ENCODE measurements at places on chromosomes 4 and X.

DNA sequence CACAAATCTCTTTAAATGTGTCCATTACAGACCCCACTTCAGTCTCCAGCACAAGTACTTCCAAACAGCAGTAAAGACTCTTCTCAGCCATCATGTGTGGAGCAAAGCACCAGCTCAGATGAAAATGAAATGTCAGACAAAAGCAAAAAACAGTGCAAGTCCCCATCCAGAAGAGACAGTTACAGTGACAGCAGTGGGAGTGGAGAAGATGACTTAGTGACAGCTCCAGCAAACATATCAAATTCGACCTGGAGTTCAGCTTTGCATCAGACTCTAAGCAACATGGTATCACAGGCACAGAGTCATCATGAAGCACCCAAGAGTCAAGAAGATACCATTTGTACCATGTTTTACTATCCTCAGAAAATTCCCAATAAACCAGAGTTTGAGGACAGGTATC is 78.0 kb downstream of the SLC10A6 start:
- no peak for DNase-seq

DNA sequence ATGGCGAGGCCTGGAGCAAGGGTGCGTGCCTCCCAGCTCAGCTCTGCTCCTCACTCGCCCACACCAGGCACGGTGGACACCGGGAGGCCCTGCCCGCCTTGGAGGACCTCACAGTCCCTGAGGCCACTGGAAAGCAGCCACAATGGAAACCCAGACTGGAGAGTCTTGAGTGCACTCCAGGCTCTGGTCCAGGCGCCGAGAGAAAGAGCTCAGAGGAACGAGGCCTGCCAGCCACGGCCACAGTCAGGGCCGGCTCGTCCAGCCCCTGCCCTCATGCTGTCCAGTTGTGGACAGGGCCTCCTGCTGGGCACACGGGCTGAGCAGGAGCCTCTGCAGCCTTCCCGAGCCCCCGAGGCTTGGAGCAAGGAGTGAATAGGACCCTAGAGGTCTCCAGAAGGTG is 53.3 kb upstream of the GRPEL1 start:
- no peak for DNase-seq

GRCh38 chrX:65720381-65720964 is 53.0 kb downstream of the MSN start:
- DNase-seq = no peak

GRCh38 chr4:40040908-40041307 is 15.7 kb upstream of the N4BP2 start:
- DNase-seq = no peak

- DNase-seq = no peak
Measured at GRCh38 chr4:99711657-99712056, 54.0 kb upstream of the C4orf54 start.

- no peak for DNase-seq
Measured at GRCh38 chr4:47118192-47118929, 87.0 kb downstream of the GABRB1 start.

DNA sequence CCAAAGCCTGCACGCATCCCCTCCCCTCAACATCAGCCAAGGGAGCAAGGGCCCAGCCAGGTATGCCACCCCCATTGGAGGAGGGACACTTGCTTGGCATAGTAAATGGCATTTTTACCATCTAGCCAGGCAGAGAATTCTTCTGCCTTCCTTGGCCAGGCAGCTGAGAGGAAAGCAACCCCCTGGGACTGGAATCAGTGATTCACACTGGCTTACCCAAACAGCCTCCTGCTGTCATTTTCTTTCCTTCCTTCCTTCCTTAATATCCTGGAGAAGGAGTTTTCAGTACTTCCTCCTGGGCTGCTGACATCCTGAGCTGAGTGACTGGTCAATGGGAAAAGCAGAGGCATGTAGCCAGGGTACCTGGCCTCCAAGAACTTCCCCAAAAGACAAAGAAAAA is 28.6 kb upstream of the KIAA1210 start:
- DNase-seq = no peak

- DNase-seq = no peak
Measured at GRCh38 chr4:38210396-38211114, 250.4 kb downstream of the PTTG2 start.

DNA sequence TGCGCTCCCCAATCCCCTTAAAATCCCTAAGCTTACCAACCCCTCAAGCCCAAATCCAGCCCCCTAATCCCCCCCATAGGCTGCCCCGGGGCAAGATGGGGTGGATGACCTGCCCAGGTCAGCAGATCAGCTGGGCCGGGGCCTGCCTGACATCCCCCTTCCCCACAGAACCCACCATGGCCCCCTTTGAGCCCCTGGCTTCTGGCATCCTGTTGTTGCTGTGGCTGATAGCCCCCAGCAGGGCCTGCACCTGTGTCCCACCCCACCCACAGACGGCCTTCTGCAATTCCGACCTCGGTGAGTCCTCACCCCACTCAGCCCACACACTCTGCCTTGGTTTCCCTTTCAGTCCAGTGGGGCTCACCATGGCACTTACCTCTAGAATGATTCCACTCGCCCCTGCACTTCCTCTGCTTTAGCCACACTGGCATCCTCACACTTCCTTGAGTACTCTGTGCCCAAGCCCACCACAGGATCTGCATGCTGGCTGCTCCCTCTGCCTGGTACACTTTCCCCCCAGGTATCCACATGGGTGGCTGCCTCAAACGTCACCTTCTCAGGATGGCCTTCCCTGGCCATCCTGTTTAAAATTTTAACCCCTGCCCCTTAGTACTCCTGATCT is 1.1 kb downstream of the TIMP1 start:
- DNase-seq = no peak

DNA sequence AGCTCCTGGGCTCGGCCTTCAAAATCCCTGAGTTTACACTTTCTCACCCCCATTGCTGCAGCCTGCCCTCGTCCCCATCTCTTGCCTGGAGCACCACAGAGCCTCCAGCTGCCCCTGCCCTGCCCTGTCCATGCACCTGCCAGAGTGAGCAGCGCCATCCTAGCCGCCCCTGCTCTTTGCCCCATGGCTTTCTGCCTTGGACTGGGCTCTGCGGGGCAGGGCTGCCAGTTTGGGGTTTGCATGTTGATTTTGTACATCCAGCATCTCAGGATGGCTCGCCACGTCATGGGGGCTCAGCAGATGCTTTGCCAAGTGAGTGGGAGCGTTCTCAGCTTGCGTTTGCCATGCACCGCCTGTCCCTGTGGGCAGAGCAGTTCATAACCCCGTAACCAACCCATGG is 67.1 kb upstream of the HGFAC start:
- no peak for DNase-seq

DNA sequence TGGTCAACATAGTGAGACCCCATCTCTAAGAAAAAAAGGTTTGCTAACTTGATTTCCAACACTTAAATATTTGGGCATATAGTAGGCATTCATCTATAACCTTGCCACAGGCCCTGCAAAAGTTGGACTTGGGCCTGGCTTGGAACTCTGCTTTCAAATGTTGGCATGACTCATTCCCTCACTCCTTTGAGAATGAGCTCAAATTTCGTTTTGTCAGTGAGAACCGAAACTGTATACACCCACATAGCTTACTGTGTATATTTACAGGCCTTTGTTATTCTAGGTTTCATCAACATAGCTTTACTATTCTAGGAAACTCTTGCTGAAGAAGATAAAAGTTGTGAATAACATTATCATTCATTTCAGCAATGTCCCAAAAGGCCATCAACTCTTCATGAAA is 88.7 kb upstream of the ELOVL6 start:
- no peak for DNase-seq

DNA sequence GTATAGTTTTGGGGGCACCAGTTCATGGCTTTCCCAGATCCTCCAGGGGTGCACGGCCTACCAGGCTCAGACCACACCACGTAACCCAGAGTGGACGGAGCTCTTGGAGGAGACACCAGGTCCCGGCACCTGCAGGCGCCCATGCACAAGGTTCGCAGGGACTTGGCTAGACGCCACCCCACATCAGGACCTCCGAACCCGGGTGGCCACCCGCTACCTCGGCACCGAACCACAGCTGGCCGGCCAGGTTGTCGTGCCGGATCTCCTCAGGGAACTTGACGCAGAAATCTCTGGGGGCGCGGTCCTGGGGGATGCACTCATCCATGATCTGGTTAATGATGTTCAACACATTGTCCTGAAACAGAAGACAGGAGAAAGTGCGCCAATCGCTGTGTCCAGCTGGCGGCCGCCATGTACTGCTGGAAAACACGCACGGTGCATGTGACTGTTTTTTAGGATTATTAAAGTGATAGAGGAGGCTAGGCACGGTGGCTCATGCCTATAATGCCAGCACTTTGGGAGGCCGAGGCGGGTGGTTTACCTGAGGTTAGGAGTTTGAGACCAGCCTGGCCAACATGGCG is 77.1 kb downstream of the ZFYVE28 start:
- DNase-seq = no peak

DNA sequence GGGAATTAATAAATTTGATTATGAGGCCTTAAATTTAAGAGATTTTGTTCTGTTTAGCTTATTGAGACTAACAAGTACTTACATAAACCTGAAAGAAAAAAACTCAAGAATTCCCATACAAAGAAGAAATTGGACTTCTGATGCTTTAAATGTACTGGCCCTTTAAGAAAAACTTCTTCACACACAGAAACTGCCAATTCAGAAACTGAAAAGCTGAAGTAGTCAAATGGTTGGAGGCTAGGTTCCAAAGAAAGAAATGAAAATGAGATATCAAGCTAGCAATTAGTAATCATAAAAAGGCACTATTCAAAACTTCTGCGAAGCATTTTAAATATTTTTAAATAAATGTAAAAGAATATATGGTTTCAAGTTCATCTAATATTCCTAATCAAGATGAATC is 151.3 kb downstream of the THOC2 start:
- no peak for DNase-seq

GRCh38 chrX:97155816-97156215 is 272.1 kb downstream of the RPA4 start:
- DNase-seq = no peak

DNA sequence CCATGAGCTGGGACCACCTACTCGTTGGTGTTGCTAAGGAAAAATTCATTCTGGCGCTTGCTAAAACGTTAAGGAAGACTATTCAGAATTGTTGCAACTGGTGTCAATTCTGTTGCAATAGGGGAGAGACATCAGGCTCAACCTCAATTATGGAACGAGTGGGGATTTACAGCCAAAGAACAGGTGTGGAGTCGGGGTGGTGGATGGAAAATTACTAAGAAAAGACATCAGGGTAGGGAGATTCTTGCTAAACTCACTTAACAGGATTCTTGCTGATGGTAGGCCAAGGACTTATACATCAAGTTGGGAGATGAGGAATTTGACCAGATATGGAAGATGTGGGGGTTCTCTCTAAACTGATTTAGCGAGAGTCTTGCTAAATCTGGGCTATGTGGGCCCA is 139.7 kb downstream of the TENM3 start:
- DNase-seq = no peak

DNA sequence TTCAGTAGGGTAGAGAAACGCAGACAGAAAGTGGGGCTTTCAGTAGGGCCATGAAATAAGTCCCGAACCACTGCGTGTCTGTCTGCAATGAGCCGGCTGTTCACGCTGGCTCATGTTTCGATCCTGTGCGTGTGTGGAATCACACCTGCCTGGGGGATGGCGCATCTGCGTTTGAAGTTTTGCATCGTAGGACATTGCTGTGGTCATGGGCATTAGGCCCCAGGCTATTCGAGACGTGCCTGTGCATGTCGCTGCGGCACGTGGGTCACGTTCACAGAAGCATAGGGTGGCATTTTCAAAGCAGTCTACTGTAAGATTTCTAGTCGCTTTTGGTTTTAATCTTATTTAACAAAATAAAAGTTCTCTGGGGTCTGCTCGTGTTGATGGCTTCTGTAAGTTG is 25.5 kb upstream of the HGFAC start:
- no peak for DNase-seq

DNA sequence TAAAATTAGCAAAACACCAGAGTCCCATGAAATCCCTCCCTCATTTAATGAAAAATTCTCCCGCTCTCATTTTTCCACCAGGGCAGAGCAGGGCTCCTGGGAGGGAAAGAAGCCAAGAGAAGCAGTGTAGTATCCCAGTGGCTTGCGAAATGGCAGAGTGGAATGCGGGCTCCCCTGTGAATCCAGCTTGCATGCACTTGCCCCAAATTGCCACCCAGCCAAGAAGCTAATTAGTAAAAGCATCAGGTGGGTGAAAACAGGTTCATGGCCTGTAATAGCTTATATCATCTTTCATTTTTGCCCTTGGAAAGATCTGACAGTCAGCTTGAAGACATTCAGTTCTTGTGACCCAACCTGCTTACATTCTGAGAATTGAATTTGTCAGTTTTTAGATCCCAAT is 10.1 kb downstream of the AMOT start:
- DNase-seq = no peak

GRCh38 chrX:12239356-12240082 is 101.2 kb downstream of the FRMPD4 start:
- no peak for DNase-seq

Measured in stimulated activated CD8-positive, alpha-beta memory T cell treated with anti-CD3 and anti-CD28 coated beads, Interleukin-15, amount 100 ng/mL, for 24 hours (primary cell).